Ascending aorta (tissue), 2 donors: ENCODE measurements at places on chromosomes 5 and 9.

- DNase-seq, result no peak
Measured at GRCh38 chr9:132415181-132415580, 5.2 kb downstream of the CFAP77 start.

GRCh38 chr5:126682856-126683255, 82.1 kb downstream of the PHAX start:
- no peak for DNase-seq

GRCh38 chr5:157855404-157855994, 3.4 kb downstream of the CLINT1 start:
- no peak for DNase-seq

- no peak for DNase-seq
Measured at GRCh38 chr9:125971050-125971449, 223.9 kb downstream of the PBX3 start.

GRCh38 chr9:89077519-89077918, 86.3 kb downstream of the S1PR3 start:
- DNase-seq, result no peak

DNA sequence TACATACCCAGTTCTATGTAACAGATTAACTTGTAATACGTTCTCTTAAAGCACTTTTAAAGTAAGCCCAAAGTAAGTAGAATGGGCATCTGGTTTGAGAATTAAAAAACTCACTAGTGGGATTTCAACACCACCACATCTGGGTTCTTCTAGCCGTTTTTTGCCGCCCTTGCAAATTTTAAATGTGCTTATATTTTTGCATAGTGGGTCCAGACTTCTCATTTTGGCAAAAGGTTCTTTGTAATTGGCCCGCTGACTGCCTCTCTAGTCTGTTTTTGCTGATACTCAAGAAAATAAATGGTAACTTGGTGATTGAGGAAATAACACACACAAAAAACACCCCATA, 582 bp upstream of the FBXO4 start:
- no peak for DNase-seq

GRCh38 chr5:73774924-73775323, 148.9 kb downstream of the ARHGEF28 start:
- no peak for DNase-seq

- DNase-seq, result no peak
Measured at GRCh38 chr9:121601194-121601593, 50.2 kb upstream of the DAB2IP start.

DNA sequence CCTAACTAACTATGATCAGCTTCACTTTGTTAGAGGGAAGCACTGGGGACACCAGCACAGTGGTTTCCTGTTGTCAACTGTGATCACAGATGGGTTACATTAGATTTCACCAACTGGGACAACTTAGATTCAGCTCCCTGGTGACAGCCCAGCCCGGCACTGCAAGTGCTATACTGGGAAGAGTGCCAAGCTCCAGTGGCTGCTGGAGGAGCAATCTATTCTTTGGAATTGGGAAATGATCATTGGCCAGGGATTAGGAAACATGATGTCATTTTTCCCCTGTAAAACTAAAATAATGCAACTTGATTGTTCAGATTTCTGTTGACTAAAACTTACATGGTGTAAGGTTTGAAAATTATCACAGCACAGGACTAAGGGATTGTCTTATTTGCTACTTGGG, 33.2 kb downstream of the PTGR1 start:
- no peak for DNase-seq

- DNase-seq, result no peak
Measured at GRCh38 chr5:8446179-8446578, 577.2 kb downstream of the MTRR start.

- DNase-seq, result no peak
Measured at GRCh38 chr5:41087461-41087860, 16.3 kb upstream of the MROH2B start.

DNA sequence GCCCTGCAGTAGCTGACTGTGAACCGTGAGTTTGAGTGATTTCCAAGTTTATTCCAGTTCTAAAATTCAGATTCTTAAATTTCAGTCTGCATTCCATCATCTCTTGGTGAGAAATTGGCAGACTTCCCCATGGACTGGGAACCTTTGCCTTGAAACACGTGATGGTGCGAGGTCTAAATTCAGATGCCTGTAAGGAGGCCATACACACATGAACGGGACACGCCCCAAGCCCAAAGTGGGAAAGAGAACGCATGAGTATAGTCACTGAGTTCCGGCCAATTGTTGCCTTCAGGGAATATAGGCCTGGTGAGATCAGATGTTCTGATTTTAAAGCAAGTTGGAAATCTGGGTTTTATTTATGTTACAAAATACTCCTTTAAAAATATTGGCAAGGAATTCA, 1084.4 kb upstream of the WWC1 start:
- DNase-seq, result no peak
